ENCODE measurements at places on chromosomes 13 and 19.
A peak's percentile ranks its signal among the peaks of the same experiment; 100 is the strongest.

DNA sequence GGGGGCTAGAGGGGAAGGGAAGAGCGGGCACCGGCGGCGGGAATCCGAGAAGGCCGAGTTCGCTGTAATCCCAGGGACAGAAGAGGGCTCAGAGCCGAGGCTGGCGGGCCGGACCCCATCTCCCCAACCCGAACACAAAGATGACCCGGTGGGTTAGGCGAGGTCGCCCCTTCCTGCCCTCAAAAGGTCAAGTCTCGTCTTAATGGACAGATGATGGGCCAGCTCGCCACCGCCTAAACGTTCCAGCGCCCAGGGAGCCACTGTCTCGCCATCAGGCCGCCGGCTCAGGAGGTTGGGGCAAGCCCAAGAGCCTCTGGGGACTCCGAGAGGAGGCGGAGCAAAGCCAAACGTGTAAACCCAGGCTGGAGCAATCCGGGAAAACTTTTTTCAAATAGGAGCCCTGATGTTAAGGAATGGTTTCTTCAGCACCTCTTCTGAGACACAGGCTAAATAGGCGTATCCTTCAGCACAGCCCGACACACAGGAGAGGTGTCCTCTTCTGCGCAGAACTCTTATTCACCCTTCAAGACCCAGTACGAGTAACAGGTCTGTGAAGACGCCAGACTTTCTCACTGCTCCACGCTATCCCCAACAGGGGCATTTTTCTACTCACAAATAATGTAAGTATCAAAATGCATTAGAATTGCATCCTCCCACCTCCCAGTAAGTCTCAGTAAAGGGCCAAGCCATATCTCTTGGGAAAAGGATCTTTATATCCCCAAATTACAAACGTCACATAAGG lies 6.3 kb upstream of the POU4F1 start:
- no peak for DNase-seq

- no peak for DNase-seq
These were observed 930.3 kb upstream of the PCDH9 start for GRCh38 chr13:68160466-68160865.

DNA sequence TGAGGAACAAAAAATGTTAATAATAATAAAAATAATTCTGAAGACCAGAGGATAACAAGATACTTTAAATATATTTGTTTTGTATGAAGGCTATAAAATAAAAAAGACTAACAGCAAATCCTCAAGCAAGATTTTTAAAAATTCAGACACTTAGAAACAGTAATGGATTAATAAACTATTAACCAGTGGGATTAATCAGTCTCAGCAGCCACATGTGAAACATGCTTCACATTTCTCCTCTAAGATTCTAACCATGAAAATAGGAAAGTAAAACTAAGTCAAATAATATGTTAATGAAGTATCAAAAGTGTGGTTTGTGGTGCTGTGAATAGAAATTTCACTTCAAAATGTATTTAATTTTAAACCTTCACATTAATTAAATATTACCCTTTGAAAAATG lies 57.4 kb downstream of the KCNRG start:
- DNase-seq: no peak

DNA sequence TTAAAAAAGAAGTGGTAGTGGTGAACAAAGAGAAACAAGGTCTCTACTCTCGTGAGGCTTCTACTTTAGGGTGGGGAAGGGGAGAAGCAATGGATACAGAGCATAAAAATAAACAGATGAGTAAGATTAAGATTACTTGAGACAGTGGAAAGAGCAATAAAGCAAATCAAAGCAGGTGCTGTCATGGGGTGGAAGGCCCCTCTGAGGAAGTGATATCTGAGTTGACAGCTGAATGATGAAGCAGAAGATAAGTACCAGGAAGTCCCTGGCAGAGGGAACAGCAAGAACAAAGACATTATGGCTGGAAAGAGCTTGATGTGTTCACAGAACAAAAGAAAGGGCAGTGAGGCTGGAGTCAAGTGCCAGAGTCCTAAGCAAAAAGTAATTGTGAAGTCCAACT lies 221.8 kb downstream of the ENOX1 start:
- DNase-seq: no peak

GRCh38 chr13:93227280-93227877 lies 772 bp downstream of the GPC6 start:
- DNase-seq: no peak

GRCh38 chr13:114226699-114227323 lies 7.9 kb upstream of the CDC16 start:
- peak; percentile 77 for DNase-seq

GRCh38 chr19:19110410-19111135 lies 27.7 kb downstream of the TMEM161A start:
- no peak for DNase-seq

GRCh38 chr19:55702131-55702627 lies 27.2 kb downstream of the EPN1 start:
- no peak for DNase-seq
